Activated naive CD4-positive, alpha-beta T cell treated with anti-CD3 and anti-CD28 coated beads, Interleukin-2, amount 50 U/mL, for 72 hours (primary cell): ENCODE measurements at places on chromosomes 4 and X. TPM values are rescaled to one million over a fixed set of nuclear protein-coding genes. Genes with fewer than 3 reads are reported as not detected.

Gene PTTG2
- 0.59 TPM for total RNA-seq

Gene MEPE
- total RNA-seq = not detected

Gene PCDH18
- 0.06 TPM for total RNA-seq

Gene PABPC4L
- total RNA-seq = not detected

Gene XPNPEP2
- total RNA-seq = not detected

Gene TACR3
- total RNA-seq = not detected

Gene THOC2
- total RNA-seq = 98.0 TPM

Gene DGKK
- total RNA-seq = not detected

Gene F8A3
- total RNA-seq = 9.7 TPM

Gene FATE1
- not detected for total RNA-seq

Gene IL1RAPL1
- total RNA-seq = not detected

Gene UGT2B10
- total RNA-seq = not detected

Gene STBD1
- 0.19 TPM for total RNA-seq

Gene USP9X
- total RNA-seq = 70.5 TPM

Gene FRG2
- total RNA-seq = not detected

Gene GATA1
- 0.25 TPM for total RNA-seq

Gene HOPX
- 21.0 TPM for total RNA-seq

Gene PPP1R3F
- 4.2 TPM for total RNA-seq

Gene ADH1B
- not detected for total RNA-seq

Gene MYL5
- total RNA-seq = 7.4 TPM

Gene HSD17B13
- total RNA-seq = 0.11 TPM

Gene PNCK
- total RNA-seq = 1.0 TPM

Gene CD40LG
- 80.0 TPM for total RNA-seq

Gene MSX1
- not detected for total RNA-seq

Gene MTMR8
- total RNA-seq = 5.6 TPM

Gene SLC6A8
- total RNA-seq = 2.2 TPM
